NCI-H1417 treated with DMSO at 0.1 percent for 48 hours (cell line): ENCODE measurements at places on chromosomes 6 and 20.

GRCh38 chr6:45584127-45584526 lies 206.4 kb upstream of the SUPT3H start:
- no peak for DNase-seq

DNA sequence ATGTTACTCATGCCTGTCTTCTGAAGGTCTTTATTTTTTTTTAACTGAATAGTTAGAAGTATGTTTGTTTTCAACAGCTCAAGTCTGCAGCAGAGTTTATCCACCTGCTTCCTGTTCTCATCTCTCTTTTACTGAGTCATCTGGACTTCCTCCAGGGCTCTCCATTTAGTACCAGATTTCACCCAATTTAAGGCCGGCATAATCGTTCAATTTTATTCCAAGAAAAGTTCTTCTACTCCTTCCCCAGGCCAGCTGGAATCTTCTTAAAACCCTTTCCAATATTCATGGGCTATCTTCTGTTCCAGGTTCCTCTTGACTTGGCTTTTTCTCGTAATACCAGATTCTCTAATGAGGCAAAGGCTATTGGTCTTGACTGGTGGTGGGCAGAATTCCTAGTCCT lies 79.0 kb upstream of the LAMA2 start:
- DNase-seq = no peak

DNA sequence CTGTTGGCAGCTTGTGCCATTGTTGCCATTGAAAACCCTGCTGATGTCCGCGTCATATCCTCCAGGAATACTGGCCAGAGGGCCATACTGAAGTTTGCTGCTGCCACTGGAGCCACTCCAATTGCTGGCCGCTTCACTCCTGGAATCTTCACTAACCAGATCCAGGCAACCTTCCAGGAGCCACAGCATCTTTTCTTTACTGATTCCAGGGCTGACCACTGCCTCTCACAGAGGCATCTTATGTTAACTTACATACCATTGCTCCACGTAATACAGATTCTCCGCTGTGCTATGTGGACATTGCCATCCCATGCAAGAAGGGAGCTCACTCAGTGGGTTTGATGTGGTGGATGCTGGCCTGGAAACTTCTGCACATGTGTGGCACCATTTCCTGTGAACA lies 221.8 kb upstream of the FAM83B start:
- no peak for DNase-seq

- DNase-seq = no peak
These were observed 127.3 kb upstream of the NT5E start for GRCh38 chr6:85322446-85323105.

DNA sequence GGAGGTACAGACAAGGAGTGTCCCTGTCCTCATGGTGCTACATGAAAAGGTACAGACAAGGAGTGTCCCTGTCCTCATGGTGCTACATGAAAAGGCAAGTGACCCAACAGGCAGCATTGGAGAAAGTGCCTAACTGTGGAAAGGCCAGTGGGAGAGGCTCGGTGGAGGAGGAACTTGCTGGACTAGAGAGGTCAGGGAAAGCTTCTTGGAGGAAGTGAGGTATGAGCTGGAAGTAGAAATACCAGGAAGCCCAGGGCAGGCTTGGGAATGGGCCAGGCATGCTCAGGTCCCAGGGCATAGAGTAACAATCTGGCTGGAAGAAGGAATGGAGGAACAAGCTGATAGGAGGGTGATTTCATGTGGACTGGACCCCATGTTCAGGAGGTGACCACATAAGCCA lies 59.8 kb upstream of the FNDC1 start:
- no peak for DNase-seq

GRCh38 chr6:20751293-20751935 lies 217.2 kb downstream of the CDKAL1 start:
- DNase-seq = no peak

DNA sequence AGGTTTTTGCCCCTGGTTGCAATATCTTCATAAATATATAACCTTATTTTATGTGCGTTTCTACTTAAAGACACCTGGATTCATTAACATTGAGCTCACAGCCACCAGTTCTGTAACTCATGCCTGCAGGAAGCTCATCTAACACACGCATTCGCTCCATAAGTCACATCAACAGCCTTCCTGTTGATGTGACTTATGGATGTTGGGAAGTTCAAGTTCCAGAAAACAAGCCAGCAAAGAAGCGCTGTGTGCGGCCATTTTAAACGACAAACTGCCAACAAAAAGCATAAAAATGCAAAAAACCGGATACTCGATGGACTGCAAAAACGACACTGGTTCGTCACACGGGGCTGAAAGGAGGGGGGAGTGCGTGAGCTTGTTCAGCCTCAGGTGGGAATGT lies 77.9 kb upstream of the NFATC2 start:
- no peak for DNase-seq
